NCI-H460 (cell line): ENCODE measurements at places on chromosomes 6 and 20. TPM values are rescaled to one million over a fixed set of nuclear protein-coding genes. Genes with fewer than 3 reads are reported as not detected.

DNA sequence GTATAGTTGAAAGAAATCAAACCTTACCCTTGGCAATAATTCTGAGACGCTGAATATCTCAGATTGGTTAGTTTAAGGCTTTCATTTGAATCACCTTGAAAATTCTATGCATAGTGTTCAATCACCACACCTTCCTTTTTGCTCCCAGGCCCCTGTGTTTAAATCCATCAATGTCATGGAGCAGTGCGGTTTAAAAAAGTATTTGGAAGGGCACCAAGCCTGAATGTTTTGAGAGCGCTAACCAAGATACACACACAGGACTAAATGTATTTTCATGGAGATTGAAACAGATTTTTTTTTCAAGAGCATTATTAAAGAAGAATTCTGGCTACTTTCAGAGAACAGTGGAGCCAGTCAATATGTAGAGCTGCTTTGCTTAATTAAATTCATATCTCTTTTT is 195.7 kb downstream of the CENPW start:
- DNase-seq, result no peak

- DNase-seq, result no peak
These were observed 60.8 kb downstream of the LAMA4 start for GRCh38 chr6:112193535-112194051.

Gene PPP1R3G
- total RNA-seq, result 0.22 and 0.40 TPM in 2 replicates

GRCh38 chr6:152118224-152118623 is 310.7 kb downstream of the ESR1 start:
- DNase-seq, result no peak

DNA sequence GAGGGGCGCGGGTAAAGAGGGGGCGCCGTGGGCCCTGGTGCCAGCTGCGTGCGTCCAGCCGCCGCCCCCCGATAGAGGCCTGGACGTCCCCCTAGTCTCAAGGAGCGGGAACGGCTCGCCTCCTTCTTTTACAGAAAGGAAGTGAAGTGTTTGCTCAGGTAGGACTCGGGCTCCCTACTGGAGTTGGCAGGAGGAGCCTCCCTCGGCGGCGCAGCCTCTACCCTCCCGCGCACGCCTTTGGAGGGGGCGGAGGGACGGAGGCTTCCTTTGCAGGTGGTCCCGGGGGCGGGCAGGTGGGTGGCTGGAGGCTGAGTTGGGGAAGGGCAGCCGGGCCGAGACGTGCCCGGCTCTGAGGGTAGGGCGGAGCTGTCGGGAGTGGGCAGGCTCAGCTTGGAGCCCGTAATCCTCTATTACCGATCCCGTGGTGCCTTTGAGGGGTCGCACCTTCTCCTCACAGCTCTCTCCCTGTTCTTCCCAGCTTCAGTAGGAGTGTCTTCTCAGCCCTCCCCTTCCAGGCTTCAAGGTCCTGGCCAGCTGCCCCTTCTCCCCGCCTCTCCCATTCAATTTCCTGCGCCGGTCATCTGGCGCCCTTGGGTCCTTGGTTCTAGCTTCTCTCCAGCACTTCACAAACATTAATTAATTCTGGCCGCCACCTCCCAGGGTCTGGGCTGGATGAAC is 728 bp downstream of the ITPR3 start:
- DNase-seq, result no peak

DNA sequence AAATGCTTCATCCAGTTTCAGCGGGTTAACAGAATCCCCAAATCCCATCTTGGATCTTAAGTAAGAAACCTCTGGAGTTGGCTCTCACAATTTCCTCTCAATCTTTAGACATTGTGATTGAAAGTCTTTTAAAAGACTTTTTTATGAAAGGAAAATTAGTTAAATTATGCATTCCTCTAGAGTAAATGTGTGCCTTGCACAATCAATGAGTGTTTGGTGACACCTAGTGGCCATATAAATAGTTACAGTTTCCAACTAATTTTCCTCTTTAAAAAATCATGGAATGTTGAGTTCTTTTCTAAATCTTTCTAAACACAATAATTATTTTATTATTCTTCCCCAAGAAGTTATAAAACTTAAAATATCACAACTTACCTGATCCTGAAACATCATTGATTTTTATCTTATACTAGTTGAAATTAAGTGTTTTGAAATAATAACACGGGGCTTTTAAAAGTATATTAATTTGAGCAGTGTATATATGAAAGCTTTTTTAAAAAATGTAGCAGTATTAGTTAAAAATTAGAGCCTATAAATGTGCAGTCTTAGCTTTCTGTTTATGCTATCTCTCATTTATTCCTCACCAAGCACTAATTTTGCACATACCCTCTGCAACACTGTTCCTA is 66.4 kb downstream of the PKHD1 start:
- peak; percentile 25 for DNase-seq

- no peak for DNase-seq
These were observed 114.2 kb upstream of the JARID2 start for GRCh38 chr6:15131651-15132061.

DNA sequence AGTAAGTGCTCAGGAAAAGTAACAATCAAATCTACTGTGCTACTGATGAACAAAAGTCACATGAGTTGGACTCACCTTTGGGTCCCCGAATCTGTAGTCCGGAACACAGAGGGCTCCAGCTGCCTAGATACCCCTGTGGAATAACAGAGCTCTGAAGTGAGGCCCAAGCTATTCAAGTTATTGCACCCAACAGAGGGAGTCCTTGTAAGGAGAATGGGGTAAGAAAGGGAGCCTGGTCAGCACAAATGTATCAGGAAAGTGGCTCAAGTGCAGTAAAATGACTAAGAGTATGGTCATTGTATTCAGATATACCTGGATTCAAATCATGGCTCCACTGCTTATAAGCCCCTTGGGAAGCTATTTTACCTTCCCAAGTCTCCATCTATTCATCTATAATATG is 20.9 kb downstream of the EDN1 start:
- no peak for DNase-seq

DNA sequence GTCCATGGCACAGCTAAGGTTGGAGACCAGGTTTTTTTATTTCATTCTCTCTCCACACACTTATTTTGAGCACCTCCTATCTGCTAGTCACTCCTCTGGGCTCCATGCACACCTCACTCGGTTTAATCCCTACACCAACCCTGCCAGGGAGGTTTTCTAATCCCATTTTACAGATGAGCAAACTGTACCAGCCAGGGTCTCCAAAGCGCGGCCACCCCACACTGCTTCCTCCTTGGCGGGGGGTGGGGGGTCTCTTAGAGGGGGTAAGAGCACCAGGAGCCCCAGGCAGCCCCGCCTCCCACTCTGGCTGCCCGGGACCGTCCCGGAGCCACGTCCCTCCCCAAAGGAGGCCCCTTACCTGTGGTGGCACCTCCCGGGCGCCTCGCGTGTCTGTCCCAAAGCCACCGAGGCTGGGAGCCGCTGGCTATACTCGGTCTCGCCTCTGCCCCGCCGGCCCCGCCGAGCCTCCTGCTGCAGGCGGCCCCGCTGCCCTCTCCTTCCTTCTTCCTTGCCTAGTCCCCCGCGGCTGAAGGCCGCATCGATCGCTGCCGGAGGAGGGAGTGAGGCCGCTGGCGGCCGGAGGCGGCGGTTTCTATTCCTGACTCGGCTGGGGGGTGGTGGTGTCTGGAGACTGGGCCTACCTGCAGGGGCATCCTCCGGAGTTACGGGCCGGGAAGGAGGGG is at the start of gene KCNS1:
KCNS1 (minus strand) TSS at position 565 of the 683 bp plus-strand sequence. CDS start 1,891 bp downstream, outside the sequence.
- DNase-seq, result no peak

DNA sequence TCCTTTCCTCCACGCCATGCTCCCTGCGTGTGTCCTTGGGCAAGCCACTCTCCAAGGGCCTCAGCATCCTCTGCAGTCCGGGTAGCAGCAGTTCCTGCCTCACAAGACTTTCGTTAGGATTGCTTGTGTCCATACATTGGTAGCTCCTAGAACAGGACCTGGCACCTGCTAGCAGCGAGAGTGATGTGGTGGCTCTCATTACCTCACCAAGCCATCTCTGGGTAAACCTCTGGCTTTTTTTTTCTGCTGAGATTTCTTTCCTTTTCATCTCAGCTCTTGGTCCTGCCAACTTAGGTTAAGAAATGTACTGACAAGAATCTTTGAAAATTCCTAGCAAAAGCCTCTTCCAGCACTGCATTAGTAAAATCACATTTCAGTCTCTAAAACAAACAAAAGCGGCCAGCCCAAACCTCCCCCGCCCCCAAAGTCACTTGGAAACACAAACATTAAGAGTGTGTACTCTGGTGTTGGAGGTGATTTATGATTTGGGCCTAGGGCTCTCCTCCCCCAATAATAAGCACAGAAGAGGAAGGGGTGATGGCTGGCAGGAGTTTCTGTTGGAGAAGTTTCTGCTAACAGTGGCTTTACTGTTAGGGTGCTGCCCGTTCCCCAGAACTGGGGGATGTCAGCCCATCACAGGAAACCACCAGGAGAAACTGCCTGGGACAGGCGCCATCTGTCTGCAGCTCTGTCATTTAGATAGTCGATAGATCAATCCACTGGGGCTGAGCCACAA is 199.2 kb downstream of the CD83 start:
- no peak for DNase-seq

Gene GPR6
- total RNA-seq, result not detected in 2 replicates

Gene TRIM38
- total RNA-seq, result 5.7 and 7.2 TPM in 2 replicates

DNA sequence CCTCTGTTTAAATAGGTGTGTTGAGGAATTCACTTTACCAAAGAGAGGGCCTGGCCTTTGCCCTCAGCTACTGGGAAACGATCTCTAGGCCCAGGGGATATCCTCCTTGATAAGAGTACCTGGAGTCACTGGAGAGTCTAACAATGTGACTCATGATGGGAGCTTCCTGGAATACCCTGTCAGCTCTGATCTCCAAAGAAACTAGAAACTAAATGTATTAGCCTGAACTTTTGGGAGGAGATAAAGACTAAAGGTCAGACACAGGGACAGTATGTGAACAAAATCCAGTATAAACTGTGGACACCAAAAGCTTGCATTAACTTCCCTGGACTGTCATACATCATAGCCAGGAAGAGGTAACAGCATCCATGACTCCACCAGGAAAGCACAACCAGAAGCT is 148.5 kb downstream of the RNGTT start:
- DNase-seq, result no peak

DNA sequence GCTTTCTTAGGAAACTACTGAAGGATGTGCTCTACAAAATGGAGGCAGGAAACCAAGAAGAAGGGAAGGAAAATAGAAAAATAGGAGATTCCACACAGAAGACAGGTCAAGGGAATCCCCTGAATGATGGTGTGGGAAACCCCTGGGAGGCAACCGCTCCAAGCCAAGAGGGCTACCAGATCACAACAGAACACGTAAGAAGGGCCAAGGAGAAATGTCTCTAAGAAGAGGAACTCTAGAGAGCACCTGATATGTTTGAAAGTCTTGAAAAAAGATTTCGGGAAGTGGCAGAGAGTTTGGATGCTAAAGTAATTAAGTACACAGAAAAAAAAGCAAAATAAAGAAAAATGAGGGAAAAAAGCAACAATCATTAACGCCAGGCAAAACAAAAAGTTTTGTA is 7.1 kb downstream of the KIF13A start:
- no peak for DNase-seq

Gene PNLDC1
- total RNA-seq, result not detected in 2 replicates

- no peak for DNase-seq
These were observed 72.2 kb downstream of the SASH1 start for GRCh38 chr6:148414836-148415235.

DNA sequence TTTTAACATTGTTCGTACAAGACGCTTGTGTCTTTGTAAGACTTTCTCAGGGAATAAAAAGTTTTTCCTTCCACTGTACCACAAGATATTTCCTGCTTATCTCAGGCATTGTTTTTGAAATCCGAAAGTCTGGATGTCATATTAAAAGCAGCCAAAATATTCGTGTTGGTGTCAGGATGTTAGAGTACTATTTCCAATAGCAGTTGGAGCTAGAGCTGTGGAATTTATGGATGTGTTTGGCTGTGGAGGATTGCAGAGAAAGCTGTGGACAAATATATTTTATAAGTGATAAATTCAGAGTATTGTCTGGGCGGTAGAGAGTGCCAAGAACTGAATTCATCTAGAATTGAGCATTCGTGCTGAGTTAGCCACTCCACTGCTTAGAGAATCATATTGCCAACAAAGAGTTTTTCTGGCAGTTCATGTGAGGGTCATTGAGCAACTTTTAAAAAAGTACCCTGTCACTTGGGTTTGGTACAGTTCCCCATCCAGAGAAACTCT is 57.7 kb downstream of the ZDHHC14 start:
- DNase-seq, result no peak

GRCh38 chr20:51955756-51956155 is 153.4 kb upstream of the SALL4 start:
- DNase-seq, result no peak

DNA sequence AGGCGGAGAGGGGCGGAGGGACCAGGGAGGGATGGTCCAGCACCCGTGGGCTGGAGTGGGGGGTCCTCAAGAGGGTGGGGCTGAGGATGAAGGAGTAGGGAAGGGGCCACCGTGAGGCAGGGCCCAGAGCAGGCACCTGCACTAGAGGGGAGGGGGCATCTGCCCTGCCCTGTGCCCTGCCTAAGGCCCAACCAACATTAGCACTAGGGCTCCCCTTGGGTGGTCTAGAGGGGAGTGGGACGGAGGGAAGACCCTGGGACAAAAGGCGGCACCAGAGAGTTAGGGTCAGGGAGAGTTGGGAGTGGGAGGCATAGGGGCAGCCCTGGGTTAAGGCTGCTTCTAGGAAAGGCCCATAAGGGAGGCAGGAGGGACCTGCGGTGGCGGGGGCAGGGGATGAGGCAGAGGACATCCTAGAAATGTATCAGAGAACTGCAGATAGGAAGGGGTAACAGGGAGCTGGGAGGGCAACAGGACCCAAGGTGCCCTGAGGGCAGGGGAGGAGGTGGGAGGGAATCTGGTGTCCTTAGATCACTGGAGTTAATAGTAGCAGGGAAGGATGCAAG is 24.5 kb downstream of the HLA-F start:
- DNase-seq, result no peak

DNA sequence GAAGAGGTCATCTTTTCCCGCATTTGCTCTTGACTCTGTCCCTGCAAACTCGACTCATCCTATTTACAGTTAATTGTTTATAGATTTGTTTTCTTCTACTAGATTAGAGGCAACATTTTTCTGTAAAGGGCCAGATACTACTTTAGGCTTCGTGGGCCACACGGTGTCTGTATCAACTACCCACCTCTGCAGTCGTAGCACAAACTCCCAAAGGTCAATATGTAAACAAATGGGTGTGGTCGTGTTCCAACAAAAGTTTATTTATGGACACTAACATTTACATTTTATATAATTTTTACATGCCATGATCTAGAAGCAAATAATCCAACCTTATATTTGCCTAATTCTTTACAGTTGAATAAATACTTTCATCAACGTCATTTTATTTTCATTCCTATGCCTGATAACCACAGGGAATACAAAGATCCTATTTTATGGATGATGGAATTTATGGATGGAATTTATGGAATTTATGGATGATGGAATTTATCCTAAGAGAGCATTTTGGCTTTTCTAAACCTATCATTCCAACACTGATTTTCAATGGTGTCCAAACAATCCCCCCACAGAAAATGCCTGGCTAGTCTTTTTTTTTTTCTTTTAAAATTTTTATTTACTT is 232.8 kb downstream of the MYLK4 start:
- DNase-seq, result no peak

Gene SIGLEC1
- total RNA-seq, result not detected in 2 replicates

- DNase-seq, result peak; percentile 72
These were observed 59.5 kb downstream of the TRIM38 start for GRCh38 chr6:26022132-26022472.

Gene TNF
- not detected in 2 replicates for total RNA-seq
